ENCODE measurements at places on chromosomes 12 and 14.

GRCh38 chr12:13595536-13596443 is 385.6 kb downstream of the GRIN2B start:
- no peak for DNase-seq

DNA sequence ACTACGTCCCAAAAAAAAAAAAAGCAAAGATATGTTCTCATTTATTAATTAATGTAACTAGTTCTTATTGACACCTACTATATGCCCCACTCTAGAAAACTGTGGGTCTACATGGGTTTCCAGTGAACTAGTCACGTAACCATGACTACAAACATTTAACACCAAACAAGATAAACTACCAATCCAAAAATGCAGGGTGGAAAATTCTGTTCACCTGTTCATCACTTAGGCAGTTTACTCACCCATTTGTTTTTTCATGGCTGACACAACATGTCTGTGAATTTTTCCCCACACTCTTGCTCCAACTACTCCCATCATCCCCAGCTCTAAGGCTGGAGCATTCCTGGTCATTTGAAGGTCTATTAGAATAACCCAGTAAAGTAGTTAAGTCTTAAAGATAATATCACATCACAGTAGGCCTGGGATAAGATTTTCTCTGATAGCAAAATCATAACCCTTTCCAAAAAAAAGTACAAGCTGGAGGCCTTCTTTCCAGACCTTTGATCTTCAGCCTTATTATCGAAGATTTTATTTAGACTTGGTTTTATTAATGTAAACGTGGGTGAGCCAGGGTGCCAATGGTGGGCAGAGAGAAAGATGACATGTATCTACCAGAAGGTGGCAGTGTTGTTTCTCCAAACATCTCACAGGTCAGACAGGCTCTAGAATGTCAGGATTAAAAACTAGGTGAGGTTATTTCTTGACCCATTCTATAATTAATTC is 61.6 kb upstream of the DAAM1 start:
- DNase-seq = no peak

DNA sequence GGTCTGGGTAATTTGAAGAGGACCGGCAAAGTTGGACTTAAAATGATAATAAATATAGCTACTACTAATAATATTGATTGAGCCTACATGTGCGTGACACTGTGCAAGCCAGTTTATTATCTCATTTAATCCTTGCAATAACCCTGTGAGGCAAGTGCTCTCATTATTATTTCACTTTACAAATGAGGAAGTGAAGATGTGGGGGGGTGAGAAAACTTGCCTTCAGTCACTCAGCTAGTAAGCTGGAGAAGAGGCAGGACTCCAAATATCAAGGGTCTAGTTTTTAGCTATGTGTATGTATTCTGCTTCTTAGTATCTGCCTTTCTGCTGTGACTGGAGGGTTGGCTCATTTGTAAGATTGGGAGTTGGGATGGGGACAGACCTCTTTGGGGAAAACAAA is 39.2 kb downstream of the NPAS3 start:
- no peak for DNase-seq

GRCh38 chr12:72271451-72272090 is 599 bp upstream of the TRHDE start:
- DNase-seq = no peak

DNA sequence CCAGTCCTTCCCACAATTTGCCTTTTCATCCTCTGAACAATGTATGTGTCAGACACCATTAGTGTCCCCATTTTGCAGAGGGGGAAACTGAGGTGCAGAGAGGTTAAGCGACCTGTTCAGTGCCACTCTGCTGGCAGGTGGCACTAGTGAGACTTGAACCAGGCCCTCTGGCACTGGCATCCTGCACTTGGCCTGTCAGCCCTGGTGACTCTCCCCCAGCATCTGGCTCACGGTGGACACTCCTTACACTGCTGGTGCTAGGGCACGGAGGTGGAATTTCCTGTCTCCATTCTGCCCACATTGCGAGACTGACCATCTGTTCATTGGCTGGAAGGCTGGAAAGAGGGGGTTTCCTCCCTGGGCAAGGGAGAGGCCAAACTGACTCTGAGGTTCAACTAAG is 48.7 kb downstream of the CCNK start:
- DNase-seq = no peak

GRCh38 chr14:47150267-47150666 is 498.7 kb upstream of the RPL10L start:
- no peak for DNase-seq

Measured in T-helper 9 cell (primary cell).